NCI-H1092 (cell line): ENCODE measurements at places on chromosomes 3 and 15.

GRCh38 chr3:162022911-162023310, 526.3 kb downstream of the OTOL1 start:
- DNase-seq: no peak

GRCh38 chr3:188286087-188286513, 132.1 kb downstream of the LPP start:
- DNase-seq: no peak

DNA sequence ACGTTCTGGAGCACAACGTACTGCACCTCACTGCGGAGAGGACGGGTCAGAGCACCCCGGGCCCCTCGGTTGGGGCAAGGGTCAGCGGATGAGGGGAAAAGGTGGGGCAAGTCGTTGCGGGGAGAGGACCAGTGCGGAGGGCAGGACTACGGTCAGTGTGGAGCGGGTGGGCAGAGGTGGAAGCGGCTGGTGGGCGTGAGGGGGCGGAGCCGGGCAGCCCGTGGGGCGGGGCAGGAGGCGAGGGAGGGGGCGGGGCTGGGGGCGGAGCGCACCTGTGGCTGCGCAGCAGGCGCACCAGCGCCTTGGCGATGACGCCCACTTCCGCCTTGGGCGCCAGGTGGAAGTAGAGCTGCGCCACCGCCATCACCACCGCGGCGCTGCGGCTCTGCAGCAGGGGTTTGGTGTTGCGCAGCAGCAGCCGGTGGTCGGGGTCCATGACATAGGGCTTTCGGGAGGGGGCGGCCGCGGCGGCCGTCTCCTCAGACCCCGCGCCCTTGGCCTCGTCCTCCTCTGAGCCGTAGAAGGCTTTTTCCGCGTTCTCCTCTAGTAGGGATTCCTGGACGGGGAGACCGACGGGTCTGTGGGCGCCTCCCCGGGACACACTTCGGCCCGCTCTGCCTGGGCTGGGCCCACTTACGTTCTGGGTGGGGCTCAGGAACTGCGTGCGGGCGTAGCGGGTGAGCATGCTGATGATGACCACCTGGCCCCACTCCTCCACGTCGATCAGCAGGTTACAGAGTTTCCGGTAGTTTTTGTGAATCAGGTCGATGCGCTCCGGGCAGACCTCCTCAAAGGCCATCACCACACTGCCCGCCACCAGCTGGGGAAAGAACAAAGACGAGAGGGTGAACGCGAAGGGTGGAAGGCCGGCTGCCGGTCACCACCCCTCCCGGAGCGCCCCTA, 29.2 kb downstream of the AP3B2 start:
- peak; percentile 25 for DNase-seq

- no peak for DNase-seq
Observed at GRCh38 chr3:58560771-58561311, 16.4 kb downstream of the FAM107A start.

GRCh38 chr15:85642693-85643066, 152.0 kb downstream of the KLHL25 start:
- DNase-seq: no peak
